ENCODE measurements at places on chromosomes 3 and 15. TPM values are rescaled to one million over a fixed set of nuclear protein-coding genes. Genes with fewer than 3 reads are reported as not detected.

DNA sequence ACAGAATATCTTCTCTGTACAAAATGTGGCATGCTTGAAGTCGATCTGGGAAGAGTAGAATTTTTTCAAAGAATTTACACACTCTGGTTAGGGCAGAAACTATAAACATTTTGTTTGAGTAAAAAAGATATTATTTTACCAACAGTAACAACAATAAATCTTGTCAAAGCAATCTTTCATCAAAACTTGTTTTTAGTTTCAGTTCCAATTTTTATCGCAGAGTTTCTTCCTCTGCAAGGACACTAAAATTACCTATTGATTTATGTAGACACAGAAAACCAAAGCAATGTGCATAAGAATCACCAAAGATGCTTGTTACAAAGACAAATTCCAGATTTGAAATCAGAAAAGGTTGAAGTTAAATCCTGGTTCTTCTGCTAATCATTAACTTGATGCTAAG lies 61.9 kb downstream of the CGGBP1 start:
- H3K4me3 ChIP-seq = no peak overlapping the region
- no peaks in the 10 kb centered on the region for H3K36me3 ChIP-seq
- no peaks in the 10 kb centered on the region for H3K27me3 ChIP-seq
- no peak overlapping the region for H3K27ac ChIP-seq
- DNase-seq = no peak

Gene SCAP
- total RNA-seq = 140 TPM

Gene DUOX1
- 1.6 TPM for total RNA-seq

DNA sequence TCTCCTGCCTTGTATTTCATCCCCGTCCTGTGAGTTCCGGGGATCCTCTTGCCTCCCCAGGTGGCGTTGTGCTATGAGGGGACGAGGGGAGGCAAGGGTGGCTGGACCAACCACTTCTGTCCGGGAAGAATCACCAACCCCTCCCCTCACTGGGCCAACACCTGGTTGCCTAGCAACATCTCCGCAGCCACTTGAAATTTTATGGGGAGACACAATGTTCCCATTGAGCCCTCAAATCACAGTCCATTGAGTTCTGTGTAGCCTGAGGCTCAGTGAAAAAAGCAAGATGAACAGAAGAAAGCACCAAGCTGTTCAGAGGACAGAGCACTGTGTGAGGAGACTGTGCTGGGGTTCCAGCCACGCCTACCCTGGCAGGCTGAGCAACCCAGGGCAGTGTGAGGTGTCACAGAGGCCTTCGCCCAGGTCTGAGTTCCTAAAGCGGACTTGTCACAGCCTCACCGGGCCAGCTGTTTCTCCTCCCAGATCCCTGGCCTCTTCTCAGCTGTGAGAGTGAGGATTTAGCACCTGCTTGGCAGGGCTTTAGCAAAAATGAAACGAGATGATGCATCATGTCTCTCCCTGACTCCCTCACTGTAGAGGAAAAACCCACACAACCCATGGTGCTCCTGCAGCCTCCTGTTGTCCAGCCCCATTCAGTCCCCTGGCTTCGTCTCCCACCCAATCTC lies 76.8 kb downstream of the ATP2B2 start:
- H3K4me1 ChIP-seq = no peaks in the 10 kb centered on the region
- H3K27ac ChIP-seq = no peak overlapping the region
- H3K27me3 ChIP-seq = peaks cover 7% of the 10 kb centered on the region
- DNase-seq = no peak

- H3K4me1 ChIP-seq = peaks cover 2% of the 10 kb centered on the region
- H3K27me3 ChIP-seq = no peaks in the 10 kb centered on the region
- H3K27ac ChIP-seq = no peak overlapping the region
- DNase-seq = no peak
- H3K4me3 ChIP-seq = no peak overlapping the region
These were observed 25.4 kb downstream of the PXK start for GRCh38 chr3:58358092-58358491.

DNA sequence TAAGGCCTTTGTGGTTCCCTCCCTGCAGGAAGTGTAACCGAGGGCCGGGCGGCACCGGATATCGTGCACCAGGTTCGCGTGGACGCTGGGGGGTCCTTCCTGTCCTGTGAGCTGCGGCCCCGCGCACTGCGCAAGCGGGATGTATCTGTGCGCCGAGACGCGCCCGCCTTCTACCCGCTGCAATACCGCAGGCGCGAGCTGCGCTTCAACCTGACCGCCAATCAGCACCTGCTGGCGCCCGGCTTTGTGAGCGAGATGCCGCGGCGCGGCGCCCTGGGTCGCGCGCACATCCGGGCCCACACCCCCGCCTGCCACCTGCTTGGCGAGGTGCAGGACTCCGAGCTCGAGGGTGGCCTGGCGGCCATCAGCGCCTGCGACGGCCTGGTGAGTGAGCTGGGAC lies 35.9 kb downstream of the SAXO2 start:
- no peak overlapping the region for H3K27ac ChIP-seq
- H3K4me3 ChIP-seq = no peak overlapping the region
- no peak for DNase-seq
- no peaks in the 10 kb centered on the region for H3K4me1 ChIP-seq
- no peaks in the 10 kb centered on the region for H3K36me3 ChIP-seq

DNA sequence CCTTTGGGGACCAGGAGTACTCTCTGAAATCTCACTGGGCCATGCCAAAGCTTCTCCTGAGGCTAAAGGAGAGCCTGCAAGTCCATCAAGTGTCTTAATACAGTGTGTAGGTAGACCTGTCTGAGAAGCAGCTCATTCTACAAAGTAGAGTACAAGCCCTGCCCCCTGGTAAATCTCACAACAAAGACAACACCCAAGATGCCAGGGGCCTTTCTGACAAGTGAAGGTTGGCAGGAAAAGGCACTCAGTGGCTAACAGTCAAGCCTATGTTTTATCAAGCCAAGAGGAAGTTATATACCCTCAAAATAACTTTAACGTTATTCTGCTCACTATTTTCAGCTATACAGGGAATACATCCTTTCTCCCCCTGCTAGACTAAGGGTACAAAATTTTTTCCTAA lies 58.3 kb downstream of the NMNAT3 start:
- H3K4me3 ChIP-seq = no peak overlapping the region
- no peak for DNase-seq
- no peaks in the 10 kb centered on the region for H3K27me3 ChIP-seq
- H3K36me3 ChIP-seq = no peaks in the 10 kb centered on the region

DNA sequence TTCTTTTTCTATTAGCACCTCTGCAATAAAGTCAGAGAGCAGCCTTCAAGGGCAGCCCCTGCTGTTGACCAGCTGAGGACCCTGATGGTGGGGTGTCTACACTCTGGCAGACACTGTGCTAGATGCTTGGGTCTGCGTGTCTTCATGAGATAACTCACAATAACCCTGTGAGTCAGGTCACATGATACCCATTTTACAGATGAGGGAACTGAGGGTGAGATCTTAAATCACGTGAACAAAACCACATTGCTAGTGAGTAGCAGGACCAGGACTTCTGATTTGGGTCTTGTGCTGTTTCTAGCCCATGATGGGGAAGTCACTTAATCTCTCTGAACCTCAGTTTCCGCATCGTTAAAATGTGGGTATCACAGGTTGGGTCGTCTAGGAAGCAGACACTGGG lies 118.5 kb upstream of the LIPC start:
- H3K4me3 ChIP-seq = no peak overlapping the region
- H3K4me1 ChIP-seq = peaks cover 11% of the 10 kb centered on the region
- no peak for DNase-seq
- H3K27me3 ChIP-seq = no peaks in the 10 kb centered on the region
- H3K36me3 ChIP-seq = no peaks in the 10 kb centered on the region

Gene MUSTN1
- not detected for total RNA-seq

DNA sequence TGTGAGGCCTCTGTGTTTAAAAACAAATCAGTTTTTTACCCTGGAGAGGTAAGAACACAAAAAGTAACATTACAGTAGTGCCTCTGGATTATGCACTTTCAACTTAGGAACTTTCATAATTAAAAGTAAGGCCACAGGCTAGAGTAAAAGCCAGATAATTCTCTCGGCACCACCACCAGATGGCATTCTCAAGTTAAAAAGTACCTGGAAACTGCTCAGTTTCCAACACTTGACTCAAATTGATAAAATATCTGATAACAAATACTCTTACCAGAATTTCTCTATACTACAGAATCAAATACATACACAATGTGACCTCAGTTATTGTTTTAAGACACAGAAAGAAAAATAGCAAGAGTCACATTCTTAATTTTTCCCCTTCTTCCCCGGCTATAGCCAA lies 19.9 kb downstream of the SPICE1 start:
- H3K36me3 ChIP-seq = peaks cover 10% of the 10 kb centered on the region
- no peak for DNase-seq
- H3K27me3 ChIP-seq = no peaks in the 10 kb centered on the region
- H3K4me3 ChIP-seq = no peak overlapping the region
- H3K27ac ChIP-seq = no peak overlapping the region
- no peaks in the 10 kb centered on the region for H3K4me1 ChIP-seq

- peaks cover 9% of the 10 kb centered on the region for H3K4me1 ChIP-seq
- no peak overlapping the region for H3K27ac ChIP-seq
- DNase-seq = no peak
- H3K36me3 ChIP-seq = no peaks in the 10 kb centered on the region
These were observed 38.9 kb downstream of the RBMS3 start for GRCh38 chr3:29319798-29320197.

Gene CCDC12
- 62.3 TPM for total RNA-seq

- H3K4me1 ChIP-seq = no peaks in the 10 kb centered on the region
- H3K27me3 ChIP-seq = no peaks in the 10 kb centered on the region
- no peak overlapping the region for H3K27ac ChIP-seq
- no peaks in the 10 kb centered on the region for H3K36me3 ChIP-seq
These were observed 53.2 kb downstream of the STAC start for GRCh38 chr3:36433511-36433910.

All from progenitor cell of endocrine pancreas (in vitro differentiated cells).